Stimulated activated CD4-positive, alpha-beta T cell treated with anti-CD3 and anti-CD28 coated beads, Interleukin-1b, Interleukin-23, amount 100 ng/mL, for 1 hour (primary cell): ENCODE measurements at places on chromosomes 5 and 9.

DNA sequence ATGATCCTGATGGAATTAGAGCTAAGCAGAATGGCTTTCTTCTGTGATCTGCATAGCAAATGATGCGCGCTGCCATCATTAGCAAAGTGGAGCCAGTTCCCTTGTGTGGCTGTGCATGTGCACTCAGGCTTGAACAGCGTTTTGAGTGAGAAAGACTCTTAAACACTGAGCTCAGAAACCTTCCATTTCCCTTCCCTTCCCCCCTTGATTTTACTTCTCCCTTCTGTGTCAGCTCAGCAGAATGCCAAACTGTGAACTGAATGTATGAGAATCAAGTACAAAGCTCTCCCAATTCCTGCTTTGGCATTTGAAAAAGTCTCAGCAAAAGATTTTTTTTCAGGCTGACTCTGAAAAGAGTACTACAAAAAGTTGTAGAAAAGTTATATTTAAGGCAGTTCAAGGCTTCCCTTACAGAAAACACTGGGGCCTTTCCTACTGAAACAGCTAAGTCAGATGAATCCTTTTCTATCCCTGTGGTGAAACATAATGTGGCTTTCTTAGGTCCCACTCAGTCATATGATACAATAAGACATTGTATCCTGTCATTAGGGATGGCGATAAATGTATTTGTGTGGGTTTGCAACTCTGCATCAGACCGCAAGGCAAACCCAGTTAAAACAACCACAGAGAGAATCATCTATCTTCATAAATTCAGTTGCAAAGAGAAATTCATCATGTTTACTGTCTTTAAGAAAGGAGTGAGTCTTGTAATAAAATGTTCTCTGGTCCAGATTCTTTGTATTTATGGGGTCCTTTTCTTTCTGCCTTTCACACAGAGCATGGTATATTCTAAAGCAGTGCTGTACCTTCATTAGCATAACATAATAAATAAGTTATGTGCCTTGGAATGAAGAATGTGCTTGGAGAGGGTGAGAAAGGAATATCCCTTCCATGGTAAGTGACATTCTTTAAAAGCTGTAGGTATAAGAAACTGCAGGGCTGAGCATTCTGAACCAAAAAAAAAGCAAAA, 222.6 kb downstream of the CAAP1 start:
- no peak for DNase-seq

GRCh38 chr9:135070198-135070951, 17.1 kb upstream of the OLFM1 start:
- DNase-seq = no peak

- DNase-seq = no peak
Observed at GRCh38 chr5:83376461-83376860, 95.1 kb upstream of the VCAN start.

DNA sequence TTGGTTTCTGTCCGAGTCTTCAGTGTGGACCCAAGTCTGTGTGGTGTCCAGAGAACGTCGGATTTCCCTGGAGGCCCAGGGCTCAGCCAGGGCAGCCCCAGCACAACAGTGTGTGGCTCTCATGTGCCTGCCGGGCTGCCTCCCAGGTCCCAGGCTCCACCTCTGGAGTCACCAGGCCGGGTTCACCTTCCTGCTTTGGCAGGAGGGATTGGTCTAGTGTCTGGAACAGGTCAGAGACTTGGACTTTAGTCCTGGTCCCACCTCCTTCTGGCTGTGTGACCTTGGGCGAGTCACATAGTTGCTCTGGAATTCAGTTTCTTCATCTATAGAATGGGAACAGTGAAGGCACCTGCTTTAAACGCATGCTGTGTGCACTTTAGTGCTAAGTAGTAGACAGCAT, 3.2 kb downstream of the DOLPP1 start:
- DNase-seq = no peak

DNA sequence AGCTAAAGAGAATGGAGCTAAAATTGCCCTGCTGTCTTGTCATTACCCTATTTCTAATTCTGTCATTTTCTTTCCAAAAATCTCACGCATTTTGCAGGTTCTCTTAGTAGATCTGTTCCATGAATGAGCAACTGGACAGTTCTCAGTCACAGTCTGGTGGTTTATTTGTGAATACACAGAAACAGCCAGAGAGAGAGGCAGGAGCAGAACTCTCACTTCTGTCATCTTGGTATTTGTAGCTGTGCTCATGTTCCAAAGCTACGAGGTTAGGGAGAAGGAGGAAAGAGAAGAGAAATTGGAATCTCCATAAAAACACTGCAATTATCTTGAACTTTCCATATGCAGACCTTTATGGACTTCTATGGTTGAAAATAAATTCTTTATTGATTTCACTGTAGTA, 118.0 kb upstream of the OR13F1 start:
- DNase-seq = no peak
